ENCODE measurements at places on chromosomes 6 and 20.

DNA sequence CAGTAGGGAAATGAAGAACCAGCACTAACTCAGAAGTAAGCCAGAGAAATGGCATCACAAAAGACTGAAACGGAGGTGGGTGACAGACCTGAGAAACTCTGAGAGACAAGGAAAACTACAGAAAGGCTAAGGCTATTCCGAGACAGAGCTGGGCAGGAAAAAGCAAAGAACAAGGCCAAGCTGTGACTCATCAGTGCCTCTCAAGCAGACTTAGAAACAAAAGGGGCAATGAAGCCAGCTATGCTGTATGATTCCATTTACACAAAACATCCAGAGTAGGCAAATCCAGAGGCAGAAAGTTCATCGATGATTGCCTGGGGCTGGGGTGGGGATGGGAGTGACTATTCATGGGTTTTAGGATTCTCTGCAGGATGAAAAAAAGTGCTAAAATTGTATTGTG is 50.0 kb downstream of the SLC23A2 start:
- DNase-seq, result peak; percentile 37

- no peak for DNase-seq
Measured at GRCh38 chr20:19453410-19453809, 241.0 kb downstream of the SLC24A3 start.

- no peak for DNase-seq
Measured at GRCh38 chr6:75263401-75263750, 19.8 kb upstream of the COX7A2 start.

- DNase-seq, result no peak
Measured at GRCh38 chr6:147820520-147820919, 312.0 kb downstream of the SAMD5 start.

GRCh38 chr20:51195990-51196389 is 173.1 kb upstream of the KCNG1 start:
- DNase-seq, result no peak

DNA sequence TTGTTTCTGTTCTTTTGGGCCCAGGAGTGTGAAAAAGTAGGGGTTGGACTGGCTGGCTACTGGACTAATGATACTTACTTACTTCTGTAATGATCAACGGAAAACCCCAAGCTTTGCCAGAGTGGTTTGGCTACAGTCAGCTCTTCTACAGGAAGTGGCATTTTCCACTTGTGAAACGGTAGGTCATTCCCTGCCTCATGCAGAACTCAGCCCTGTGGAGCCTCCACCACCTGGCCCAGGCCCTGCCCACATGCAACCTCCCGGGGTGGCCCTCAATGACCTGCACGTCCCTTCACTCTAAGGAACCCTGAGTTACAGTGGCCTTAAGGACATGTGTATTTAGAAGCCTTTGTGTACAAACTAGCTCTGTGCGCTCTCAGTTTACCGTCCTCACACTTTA is 140.4 kb downstream of the DTNBP1 start:
- DNase-seq, result no peak

GRCh38 chr6:130322673-130323268 is 43.0 kb upstream of the TMEM200A start:
- peak; percentile 38 for DNase-seq

GRCh38 chr6:98672681-98673475 is 161.5 kb upstream of the POU3F2 start:
- no peak for DNase-seq

DNA sequence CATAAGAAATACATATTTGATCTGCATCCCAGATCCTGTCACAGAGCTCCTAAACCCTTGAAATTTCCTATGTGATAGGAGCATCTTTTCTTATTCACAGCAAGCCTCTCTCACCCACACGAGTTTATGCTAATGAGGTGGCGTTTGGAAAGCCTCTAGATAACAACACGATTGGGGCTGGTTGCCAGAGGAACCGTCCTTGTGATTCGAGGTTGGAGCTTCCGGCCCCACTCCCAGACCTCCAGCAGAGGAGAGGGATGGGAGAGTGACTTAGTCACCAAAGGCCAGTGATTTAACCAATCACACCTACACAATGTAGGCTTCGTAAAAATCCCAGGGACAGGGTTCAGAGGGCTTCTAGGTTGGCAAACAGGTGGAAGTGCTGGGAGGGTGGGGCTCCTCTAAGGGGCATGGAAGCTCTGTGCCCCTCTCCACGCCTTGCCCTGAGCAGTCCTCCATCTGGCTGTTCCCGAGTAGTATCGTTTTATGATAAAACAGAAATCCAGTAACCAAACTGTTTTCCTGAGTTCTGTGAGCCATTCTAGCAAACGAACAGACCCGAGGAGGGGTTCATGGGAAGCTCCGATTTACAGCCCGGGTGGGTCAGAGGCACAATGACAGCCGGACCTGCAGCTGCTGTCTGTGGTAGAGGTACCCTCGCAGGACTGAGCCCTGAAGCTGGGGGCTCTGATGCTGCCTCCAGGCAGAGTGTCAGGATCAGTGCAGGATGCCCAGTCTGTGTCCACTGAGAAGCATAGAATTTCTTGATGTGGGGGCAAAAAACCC is 238.1 kb upstream of the ARID1B start:
- DNase-seq, result no peak

DNA sequence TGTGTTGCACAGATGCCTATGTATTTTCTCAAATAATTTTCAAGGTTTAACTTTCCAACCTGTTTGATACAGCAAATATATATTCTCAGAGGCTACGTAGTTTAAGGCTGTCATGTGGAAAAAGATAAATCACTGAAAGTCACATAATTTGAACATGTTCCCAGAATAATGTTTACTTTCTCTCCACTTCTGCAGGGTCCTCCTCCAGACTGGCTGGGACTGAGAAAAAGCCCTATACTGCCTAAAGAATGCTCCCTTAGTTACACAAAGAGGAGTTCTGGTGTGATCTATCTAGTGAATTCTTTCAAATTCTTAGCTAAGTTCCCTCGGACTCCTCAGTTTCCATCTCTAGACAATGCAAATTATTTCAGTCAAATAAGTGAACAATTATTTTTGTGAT is 411.0 kb downstream of the C6orf118 start:
- DNase-seq, result no peak

DNA sequence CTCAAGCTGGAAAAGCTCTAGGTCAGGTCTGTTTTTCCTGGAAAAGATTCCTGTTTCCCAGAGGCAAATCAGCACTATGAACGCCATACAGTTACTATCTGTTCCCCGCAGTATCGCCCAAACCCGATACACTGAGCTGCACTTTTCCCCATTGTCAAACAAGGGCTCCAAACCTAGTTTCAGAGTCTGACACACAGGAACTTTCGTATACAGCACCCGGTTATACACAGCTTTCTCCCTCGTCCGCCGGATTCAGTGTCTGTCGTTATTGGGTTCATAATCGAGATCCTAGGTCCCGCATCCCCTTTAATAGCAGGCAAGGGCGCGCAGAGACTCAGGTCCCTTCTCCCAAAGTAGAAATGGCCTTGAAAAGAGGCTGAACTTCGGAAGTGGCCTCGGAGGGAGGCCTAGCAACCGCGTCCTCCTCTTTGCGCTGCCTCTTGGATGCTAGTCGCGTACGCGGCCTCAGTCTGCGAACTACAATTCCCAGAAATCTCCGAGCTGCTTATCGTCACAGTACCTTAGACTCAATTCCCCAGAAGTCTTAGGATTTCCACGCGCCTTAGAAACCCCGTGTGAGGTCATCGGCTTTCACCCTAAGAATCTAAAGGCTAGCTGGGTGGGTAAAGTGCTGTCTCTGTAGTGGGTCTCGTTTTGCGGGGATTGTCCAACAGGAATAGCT is 34.2 kb downstream of the ZNF391 start:
- DNase-seq, result peak; percentile 11

- no peak for DNase-seq
Measured at GRCh38 chr6:16649890-16650289, 111.4 kb downstream of the ATXN1 start.

- no peak for DNase-seq
Measured at GRCh38 chr6:3328796-3329195, 70.0 kb downstream of the PSMG4 start.

GRCh38 chr20:47142774-47143170 is 213.7 kb downstream of the ZMYND8 start:
- no peak for DNase-seq

DNA sequence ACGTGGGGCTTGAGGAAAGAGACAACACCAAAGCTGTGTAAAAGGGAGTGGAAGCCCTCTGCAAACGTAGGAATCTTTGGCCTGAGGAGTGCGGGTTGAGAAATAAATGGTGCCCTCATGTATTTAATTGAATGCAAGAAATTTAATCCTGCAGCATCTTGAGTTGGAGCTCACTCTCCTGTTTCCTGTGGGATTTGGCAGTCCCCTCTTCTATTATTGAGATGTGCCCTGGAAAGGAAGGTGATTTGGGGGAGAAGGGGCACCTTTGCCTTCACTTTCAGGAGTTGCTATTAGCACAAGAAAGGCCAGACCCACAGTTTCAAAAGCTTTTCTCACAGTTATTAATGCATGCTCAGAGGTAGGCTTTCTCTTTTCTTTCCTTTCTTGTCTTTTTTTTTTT is 201.4 kb upstream of the HDDC2 start:
- DNase-seq, result no peak

- DNase-seq, result no peak
Measured at GRCh38 chr6:150745896-150746295, 119.6 kb upstream of the MTHFD1L start.

- DNase-seq, result no peak
Measured at GRCh38 chr6:49430187-49430586, 32.9 kb downstream of the MMUT start.

DNA sequence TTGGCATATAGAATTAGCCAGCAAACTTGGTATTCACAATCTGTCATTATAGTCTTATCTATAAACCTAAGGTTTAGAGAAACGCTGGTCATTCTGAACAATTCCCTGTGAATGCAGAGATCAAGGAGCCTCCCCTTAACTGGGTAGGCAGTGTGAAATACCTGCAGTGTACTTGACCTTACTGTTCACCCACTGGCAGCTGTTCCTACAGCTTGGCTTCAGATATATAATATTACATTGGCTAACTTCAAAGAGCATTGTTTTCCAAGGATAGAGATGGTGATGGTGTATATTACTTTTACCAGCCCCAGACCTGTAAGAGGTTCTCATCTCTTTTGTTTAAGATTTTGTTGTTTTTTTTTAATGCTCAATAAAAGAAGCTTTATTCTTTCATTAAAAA is 168.3 kb downstream of the ESR1 start:
- DNase-seq, result no peak

- DNase-seq, result no peak
Measured at GRCh38 chr6:37131104-37131959, 38.6 kb upstream of the PIM1 start.

DNA sequence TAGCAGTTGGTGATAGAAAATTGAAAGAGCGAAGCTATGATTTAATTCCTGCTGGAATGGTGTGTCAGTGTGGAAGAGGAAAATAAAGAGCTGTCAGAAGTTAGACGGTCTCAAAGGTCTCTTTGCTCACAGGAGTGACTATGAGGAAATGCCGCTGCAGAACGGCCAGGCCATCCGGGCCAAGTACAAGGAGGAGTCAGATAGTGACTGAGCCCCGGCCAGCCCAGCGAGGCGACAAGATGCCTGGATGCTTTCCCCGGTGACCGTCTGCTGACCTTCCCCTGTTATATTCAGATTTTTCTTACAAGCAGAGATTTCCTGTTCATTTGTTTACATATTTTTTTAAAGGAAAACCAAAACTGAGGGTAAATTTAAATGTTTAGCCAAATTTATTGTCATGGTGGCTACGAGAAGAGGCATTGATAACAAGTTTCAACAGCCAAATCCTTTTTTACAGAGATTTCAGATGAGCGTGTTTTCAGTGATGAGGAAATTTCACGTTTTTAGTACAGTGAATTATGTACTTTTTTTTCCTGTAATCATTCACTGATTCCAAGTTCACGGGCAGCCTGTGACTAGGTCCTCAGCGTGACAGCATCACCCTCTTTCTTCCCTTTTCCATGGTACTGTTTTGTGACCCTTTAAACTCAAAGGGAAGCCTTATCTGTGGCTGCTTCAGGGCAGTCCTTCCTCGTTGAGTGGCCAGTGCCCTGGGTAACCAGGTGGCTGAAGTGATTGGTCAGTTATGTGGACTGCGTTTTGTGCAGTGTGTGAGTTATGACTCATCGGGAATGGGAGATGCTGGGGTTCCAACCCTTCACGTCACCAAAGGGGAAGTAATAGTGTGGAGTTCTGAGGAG is 12.6 kb downstream of the DYNLT1 start:
- no peak for DNase-seq
